ENCODE measurements at places on chromosomes 1 and 21.

DNA sequence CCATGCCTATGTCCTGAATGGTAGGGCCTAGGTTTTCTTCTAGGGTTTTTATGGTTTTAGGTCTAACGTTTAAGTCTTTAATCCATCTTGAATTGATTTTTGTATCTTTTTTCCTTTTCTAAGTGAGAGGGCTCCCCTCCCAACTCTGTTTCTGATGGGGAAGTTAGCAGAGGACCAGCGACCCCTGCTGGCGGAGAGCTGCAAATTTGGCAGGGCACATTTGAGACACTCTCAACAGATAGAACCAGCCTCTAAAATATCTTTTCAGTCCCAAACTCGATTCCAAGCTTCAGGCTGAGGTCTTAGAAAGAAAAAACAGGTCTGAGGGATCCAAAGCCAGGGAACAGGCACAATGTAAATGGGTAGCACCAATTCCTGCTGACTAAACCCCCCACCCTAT is 32.5 kb downstream of the LRRC3 start:
- DNase-seq = peak; percentile 78

GRCh38 chr1:20602851-20603450 is 14.1 kb downstream of the CDA start:
- DNase-seq = no peak

DNA sequence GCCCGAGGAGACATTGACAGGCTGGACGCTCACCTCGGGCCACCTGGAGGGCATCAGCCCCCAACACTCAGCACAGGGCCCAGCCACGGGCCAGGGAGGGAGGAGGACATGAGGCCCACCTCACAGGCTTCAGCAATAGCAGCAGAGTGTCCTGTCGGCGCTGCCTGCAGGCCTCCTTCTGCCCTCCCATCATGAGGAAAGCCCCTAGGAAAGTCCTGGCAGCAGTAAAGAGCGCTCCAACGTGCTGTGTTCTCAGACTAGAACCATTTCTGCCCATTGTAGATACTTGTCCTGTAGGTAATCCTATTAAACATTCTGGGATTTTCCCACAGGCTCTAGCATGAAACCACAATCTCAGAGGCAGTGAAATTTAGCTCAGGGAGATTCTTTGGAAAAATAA is 62.0 kb upstream of the GALNT2 start:
- no peak for DNase-seq

DNA sequence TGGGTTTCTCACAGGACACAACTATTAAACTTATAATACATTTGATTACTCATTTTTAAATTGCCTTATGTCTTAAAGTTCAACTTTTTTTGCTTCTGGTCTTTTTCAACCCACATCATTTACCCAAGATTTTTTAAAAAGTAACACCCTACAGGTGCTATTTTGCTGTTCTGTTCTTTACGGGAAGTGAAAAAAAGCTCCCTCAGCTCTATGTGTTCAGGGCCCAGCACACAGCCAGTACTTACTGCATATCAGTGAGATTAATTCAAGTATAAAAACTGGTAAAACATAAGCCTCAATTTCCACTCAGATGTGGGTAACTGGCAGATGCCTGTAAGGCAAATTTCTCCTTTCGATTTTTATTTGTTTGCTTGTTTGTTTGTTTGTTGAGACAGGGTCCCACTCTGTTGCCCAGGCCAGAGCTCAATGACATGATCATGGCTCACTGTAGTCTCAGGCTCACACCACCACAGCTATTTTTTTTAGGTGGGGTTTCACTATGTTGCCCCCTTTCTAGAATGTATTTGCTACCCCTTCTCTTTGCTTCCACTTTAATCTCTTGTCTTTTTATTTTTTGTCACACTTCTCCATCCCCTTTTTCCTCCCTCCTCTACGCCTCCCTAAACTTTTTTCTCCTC is 20.3 kb downstream of the RNASEL start:
- peak; percentile 74 for DNase-seq

DNA sequence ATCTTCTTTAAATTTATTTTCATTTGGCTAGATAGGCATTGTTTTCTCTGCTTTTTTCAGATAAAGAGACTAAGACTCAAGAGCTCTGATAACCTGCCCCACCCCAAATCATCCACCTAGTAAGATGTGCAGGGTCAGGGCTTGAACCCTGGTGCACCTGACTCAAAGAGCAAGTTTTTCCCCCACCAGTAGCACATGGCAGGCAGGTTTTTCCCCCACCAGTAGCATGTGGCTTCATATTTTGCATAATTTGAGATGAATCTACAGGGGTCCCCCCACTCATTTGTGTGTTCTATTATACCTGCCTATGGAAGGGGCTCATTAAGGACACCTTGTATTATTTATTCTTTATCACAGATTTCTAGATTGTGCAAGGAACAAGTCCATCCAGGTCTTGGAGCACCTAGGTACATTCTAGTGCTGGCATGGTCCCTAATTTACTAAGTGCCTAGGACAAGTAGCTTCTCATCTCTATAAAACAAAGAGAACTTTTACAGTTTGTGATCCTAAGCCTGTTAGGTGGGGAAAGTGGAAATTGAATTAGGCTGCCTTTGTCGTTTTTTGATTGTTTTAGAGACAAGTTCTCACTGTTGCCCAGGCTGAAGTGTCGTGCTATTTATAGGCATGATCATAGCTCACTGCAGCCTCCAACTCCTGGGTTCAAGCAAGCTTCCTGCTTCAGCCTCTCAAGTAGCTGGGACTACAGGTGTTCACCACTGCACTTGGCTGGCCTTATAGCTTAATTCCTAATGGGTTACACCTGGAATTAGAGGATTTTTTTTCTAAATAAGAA is 13.2 kb upstream of the CTSE start:
- no peak for DNase-seq

- DNase-seq = no peak
Measured at GRCh38 chr21:25370311-25370744, 237.0 kb downstream of the MRPL39 start.

DNA sequence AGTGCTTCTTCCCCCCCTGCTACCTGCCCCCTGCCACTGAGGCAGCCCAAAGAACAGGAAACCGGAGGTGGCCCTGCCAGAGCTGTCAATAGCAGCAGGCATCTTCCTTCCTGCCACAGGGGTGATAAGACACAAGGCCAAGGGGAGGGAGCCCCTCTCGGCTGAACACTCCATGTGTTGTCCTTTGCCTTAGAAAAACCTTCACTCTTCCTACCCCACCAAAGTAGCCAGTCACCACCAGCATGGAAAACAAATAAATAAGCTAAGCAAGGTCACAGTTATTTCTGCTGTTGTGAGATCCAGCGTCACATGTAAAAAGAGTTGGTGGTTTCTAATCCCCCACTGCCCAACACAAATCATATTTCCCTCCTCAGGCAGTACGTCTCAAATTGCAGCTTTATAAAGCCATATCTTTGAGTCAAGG is 104.8 kb upstream of the DPT start:
- DNase-seq = no peak

GRCh38 chr1:147772570-147772969 is 12.2 kb upstream of the GJA5 start:
- no peak for DNase-seq

- no peak for DNase-seq
Measured at GRCh38 chr1:157404063-157404501, 148.2 kb downstream of the FCRL5 start.

DNA sequence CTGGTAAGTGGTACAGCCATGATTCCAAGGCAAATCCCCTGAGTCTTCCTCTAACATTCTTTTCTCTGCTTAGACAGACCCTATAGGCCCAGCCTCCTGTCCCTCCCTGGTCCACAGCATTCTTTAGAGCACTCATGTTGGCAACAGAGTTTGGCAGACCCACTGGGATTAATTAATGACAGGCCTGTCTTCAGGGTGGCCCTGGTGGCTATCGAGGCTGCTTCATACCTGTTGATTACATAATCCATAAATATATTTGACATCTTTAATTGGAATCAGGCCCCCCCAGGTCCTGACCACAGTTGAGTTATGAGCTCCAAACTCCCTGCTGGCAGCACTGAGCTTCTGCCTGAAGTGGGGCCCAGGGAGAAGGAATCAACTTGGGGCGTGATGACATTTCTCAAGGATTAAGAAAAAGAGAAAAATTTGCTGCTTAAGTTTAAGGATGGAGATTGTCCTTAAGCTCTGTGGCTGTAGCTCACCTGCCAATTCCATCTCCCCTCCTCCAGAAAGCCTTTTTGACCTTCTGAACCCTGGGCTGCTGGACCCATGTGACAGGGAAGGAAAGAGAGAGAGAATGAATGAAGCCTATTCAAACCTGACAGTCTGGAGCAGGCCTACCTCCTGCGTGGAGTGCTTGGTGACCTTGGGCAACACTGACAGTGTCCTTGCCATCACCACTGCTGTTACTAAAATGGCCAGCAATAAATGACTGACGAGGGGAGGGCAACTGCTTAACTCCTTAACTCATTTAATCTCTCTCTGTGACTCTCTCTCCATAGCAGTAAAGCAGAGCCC is 156.6 kb downstream of the TRABD2B start:
- no peak for DNase-seq

- DNase-seq = no peak
Measured at GRCh38 chr21:38800924-38801744, 4.6 kb upstream of the ETS2 start.

- DNase-seq = no peak
Measured at GRCh38 chr1:225697428-225697827, 44.5 kb upstream of the ENAH start.

- DNase-seq = peak; percentile 51
Measured at GRCh38 chr1:155834296-155834926, 22.6 kb downstream of the GON4L start.

- DNase-seq = no peak
Measured at GRCh38 chr1:224722838-224723237, 106.7 kb downstream of the CNIH3 start.

- peak; percentile 93 for DNase-seq
Measured at GRCh38 chr1:203271018-203271743, 34.1 kb upstream of the BTG2 start.

All from Karpas-422 (cell line).